Right cardiac atrium (tissue), 5 donors: ENCODE measurements at places on chromosomes 1 and 21. TPM values are rescaled to one million over a fixed set of nuclear protein-coding genes. Genes with fewer than 3 reads are reported as not detected.
A peak's percentile ranks its signal among the peaks of the same experiment; 100 is the strongest.

- DNase-seq = no peak
These were observed 31.5 kb downstream of the C1orf198 start for GRCh38 chr1:230836793-230837192.

GRCh38 chr1:6614929-6615785 lies 1.6 kb downstream of the PHF13 start:
- DNase-seq = no peak

- no peak for DNase-seq
These were observed 45.2 kb downstream of the C8B start for GRCh38 chr1:56920591-56921001.

GRCh38 chr1:86429835-86430234 lies 5.9 kb downstream of the CLCA2 start:
- DNase-seq = peak; percentile 30

DNA sequence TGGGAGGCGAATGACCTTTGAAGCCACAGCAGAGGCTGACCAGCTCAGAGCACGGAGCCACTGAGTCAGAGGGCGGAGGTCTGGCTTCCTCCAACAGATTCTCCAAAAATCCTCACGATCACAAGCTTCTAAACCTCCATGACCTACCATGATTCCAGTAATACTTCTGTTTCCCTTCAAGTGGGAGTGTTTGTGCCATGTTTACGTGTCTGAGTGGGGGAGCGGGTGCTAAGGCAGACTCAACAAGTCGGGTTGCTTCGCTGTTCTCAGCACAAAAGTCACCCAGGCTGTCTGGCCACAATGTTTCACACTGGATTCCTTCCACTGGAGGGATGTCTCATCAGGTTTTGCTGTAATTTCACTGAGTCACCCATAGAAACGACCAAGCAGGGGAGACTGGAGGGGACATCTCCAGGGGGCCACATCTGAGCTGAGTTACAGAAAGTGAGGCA lies 86.2 kb downstream of the SLC66A1 start:
- DNase-seq = no peak

DNA sequence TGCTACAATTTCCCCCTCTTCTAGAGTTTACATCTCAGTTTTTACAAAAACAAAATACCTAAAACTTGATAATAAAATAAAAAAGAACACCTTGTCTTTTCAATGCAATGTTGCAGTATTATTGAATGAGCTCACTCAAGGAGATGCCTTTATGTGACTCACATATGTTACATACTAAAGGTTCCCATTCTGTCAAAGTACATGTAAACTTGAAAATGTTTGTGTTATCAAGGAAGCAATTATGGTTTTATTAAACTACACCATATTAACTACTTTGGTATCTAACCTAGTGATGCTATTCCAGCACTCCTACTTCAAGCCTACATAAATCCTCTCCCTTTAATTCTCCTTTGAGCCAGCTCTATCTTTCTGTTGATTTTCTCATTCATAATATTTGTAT lies 658.3 kb downstream of the PTPRC start:
- DNase-seq = no peak

GRCh38 chr1:45960930-45961715 lies 157.7 kb downstream of the MAST2 start:
- DNase-seq = no peak

DNA sequence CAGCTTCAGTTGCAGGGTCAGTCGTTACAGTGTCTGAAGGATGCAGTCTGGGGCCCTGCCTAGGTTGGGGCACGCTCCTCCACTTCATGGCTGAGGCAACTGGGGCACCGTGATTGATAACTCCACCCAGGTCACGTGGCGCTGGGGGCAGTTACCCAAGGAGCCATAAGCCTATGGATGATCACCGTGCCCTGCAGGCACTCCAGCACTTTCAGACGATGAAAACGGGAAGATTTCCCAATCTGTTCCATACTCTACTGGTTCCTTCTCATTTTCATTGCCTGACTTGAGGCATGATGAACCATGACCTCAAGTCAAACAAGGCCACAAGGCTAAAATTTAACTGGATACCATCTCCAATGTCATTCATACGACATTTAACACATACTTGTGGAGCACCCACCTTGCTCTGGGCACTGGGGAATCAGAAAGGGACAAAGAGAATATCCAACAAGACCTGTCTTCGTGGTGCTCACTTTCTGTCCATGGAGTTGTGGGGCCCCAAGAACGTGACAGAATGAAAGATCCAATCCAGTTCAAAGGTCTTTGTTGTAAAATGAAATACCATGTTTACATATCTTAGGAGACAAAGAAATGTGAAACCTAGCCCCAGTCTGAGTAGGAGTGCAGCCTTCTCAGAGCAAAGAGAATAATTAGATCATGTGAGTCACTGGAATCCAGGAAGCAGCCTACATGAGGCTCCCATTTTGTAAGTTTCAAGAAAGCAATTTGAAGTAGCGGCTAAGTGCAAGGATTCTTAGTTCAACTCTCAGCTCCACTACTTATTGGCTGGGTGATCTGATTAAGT lies 39.4 kb upstream of the SPOCD1 start:
- DNase-seq = no peak

- DNase-seq = no peak
These were observed 22.2 kb downstream of the SLC26A9 start for GRCh38 chr1:205920861-205921569.

DNA sequence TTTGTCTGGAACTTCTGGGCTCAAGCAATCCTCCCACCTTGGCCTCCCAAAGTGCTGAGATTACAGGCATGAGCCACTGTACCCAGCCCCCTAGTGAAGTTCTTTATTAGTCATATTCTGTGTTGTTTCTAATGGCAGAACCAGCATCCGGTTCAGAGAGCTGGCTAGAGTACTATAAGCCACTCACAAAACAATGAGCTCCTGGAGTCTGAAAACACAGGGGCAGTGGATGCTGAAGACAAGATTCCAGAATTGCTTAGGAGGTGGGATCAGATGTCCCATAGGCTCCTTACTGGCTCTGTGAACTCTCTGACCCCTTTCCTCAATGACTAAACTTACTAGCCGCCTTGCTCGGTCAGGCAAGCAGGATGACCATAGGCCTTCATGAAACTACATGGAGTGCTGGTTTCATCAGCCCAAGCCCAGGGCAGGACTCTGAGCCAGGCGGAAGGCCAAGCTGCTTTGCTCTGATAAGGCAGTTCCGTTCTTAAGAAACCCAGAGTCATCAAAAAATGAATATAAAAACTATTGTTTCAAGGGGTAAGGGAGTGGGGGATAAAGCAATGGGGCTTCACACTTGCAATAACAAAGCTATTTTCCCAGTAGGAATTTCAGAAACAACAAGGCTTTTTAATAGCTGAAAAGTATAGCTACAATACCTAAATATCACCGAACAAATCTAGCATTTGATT lies 8.1 kb downstream of the MTHFR start:
- peak; percentile 89 for DNase-seq

GRCh38 chr1:226737819-226738420 lies 1.2 kb downstream of the ITPKB start:
- DNase-seq = peak; percentile 80

DNA sequence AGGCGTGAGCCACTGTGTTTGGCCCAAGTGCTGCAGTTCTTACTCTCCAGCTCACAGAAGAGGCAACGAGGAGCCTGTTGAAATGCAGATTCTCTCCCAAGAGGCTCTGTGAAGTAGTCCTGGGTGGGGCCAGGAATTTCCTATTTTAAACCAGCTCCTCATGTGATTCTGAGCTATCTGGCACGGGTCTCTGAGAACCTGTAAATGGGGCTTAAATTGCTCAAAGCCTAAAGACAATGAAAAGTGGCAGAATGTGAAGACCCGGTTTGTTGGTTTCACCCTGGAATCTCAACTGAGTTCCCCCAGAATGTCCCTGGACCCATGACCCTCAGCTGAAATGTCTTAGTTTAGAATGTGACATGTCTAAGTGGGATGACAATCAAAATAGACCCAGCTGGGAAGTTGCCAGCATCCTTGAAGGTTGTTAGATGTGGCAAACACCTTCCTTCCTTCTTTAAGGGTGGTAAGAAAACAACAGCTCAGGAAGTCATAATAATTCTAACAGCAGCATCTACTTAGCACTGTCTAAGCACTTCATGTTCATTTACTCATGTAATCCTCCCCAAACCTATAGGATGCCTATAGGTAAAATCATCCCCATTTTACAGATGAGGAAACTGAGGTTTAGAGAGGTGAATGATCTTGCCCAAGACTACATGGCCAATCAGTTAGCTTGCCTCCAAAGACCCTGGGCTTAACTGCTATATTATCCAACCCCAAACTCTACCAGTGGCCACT lies 20.9 kb upstream of the ATP5PO start:
- no peak for DNase-seq

GRCh38 chr1:159938211-159938852 lies 7.1 kb downstream of the IGSF9 start:
- DNase-seq = no peak

DNA sequence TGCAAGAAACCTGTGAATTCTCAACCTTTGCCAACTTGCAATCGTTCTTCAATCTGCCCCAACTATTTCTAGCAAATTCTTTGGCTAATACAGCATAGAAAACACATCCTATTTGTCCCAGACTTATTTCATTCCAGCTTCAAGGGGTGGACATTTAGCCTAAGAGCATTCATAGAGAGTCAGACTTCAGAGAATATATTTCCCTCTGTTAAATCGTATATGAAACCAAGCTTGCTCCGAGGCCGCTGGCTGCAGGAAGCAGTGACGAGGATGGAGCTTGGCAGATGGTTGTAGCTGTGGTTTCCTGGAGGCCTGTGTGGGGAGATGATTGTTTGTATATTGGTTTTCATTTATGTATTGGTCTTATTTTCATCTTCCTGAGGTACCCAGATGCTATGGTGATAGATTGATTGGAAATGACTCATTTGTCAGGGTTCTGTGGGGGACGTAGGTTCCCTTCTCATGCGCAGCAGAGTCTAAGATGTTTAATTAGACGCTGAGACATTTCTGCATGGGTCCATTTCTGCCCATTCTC lies 26.1 kb downstream of the MAN1C1 start:
- DNase-seq = peak; percentile 53

DNA sequence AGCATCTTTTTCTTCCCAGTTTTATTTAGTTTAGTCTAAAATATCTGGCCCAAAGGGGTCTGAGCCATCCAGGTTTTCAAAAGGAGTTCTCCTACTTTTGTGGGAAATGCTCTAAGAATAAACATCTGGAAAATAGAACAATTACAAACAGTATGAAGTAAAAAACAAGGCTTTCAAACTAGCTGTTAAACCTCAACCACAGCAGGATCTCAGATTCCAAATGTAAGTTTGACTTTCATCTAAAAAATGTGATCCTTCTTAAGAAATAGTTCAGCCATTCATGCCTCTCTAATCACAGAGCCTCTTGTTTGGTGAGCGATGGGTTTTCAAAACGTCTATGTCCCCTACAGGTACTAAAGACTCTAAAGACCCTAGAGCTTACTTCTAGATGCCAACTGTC lies 413.5 kb downstream of the DUSP10 start:
- no peak for DNase-seq

GRCh38 chr21:16533692-16534407 lies 804.1 kb downstream of the USP25 start:
- DNase-seq = no peak

GRCh38 chr1:35564884-35565741 lies 7.5 kb downstream of the NCDN start:
- DNase-seq = no peak

GRCh38 chr1:85019994-85020393 lies 23.1 kb upstream of the MCOLN2 start:
- no peak for DNase-seq

DNA sequence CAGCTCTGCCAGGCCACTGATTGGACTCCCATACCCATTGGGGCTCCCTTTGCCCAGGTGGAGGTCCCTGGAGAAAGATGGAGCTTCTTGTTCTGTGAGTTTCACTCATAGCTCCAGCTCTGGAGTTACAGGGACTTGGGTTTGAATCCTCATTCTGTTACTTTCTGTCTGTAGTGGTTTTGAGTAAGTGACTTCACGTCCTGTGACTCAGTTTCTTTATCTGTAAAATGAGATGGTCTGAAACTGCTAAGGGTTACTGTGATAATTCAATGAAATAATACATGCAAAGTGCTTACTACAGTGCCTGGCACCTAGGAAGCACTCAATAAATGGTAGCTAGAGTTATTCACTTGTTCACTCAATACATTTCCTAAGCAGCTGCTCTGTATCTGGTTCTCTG lies 88.5 kb upstream of the SLC2A1 start:
- no peak for DNase-seq

GRCh38 chr1:65170511-65171142 lies 22.6 kb downstream of the AK4 start:
- DNase-seq = peak; percentile 46

- DNase-seq = no peak
These were observed 9.7 kb downstream of the GNG12 start for GRCh38 chr1:67823615-67824014.

DNA sequence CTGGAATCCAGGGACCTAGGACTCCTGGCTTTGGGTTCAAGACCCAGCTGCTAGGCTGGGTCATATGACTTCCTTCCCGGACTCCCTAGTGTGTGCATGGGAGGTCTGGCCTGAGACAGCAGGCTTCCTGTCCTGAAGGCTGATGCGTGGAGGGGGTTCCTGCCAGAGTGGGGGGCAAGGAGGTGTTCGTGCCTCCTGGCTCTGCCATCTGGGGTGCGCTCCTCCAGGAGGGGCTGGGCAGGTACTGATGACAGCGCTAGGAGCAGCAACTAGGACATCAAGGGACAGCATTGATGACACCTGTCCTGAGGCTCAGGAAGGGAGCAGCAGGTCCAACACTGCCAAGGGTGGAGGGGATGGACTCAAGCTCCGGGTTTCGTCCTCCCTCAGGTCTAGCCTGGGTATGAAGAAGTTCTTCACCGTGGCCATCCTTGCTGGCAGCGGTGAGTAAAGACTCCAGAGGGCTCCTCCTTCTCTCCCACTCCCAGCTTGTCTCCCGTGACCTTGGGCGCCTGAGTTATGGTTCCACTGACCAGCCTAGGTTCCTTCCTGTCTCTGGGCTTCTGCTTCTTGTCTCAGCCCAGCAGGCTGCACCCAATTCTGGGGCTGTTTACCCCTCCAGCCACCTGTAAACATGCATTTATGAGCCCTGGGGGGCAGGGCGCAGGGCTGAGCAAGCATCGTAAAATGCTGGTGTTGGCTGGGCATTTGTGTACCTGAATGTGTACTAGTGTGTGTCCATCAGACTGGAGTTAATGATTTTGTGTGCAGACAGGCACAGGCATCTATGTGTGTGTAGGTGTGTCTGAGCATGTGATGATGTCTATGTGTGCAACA lies 871 bp downstream of the PLA2G2F start:
- no peak for DNase-seq

GRCh38 chr1:201889090-201889968 lies 631 bp downstream of the SHISA4 start:
- no peak for DNase-seq

GRCh38 chr1:36455386-36455785 lies 5.1 kb upstream of the OSCP1 start:
- no peak for DNase-seq

- no peak for DNase-seq
These were observed 825.9 kb downstream of the PLA2G4A start for GRCh38 chr1:187654635-187655034.

ANGPTL1 gene
- total RNA-seq = 18.7 TPM

AMY1C gene
- not detected for total RNA-seq

NCF2 gene
- total RNA-seq = 6.2 TPM

CR1L gene
- total RNA-seq = not detected

MSH4 gene
- 0.50 TPM for total RNA-seq

CLCA4 gene
- not detected for total RNA-seq

TPR gene
- total RNA-seq = 49.4 TPM

KIAA0040 gene
- 22.9 TPM for total RNA-seq

GSTM1 gene
- 31.1 TPM for total RNA-seq

FDPS gene
- 78.9 TPM for total RNA-seq

CR1 gene
- 4.2 TPM for total RNA-seq

MCOLN2 gene
- total RNA-seq = 0.34 TPM

RIPPLY3 gene
- total RNA-seq = not detected
